ENCODE measurements at places on chromosomes 2 and 18. TPM values are rescaled to one million over a fixed set of nuclear protein-coding genes. Genes with fewer than 3 reads are reported as not detected.

- H3K4me3 ChIP-seq, result no peak overlapping the region
- no peak for DNase-seq
- no peak overlapping the region for H3K27ac ChIP-seq
- peaks cover 7% of the 10 kb centered on the region for H3K27me3 ChIP-seq
Measured at GRCh38 chr2:70391988-70392387, 90.1 kb upstream of the FAM136A start.

- peaks cover 9% of the 10 kb centered on the region for H3K4me1 ChIP-seq
- H3K27ac ChIP-seq, result no peak overlapping the region
- H3K36me3 ChIP-seq, result no peaks in the 10 kb centered on the region
- peaks cover 49% of the 10 kb centered on the region for H3K27me3 ChIP-seq
- DNase-seq, result no peak
Measured at GRCh38 chr18:55317864-55318263, 270.1 kb downstream of the TCF4 start.

- H3K4me1 ChIP-seq, result peaks cover 20% of the 10 kb centered on the region
- H3K27ac ChIP-seq, result no peak overlapping the region
Measured at GRCh38 chr2:96756788-96757476, 3.8 kb upstream of the CNNM4 start.

GRCh38 chr18:34915046-34915445, 126.2 kb upstream of the MAPRE2 start:
- no peaks in the 10 kb centered on the region for H3K36me3 ChIP-seq
- H3K4me1 ChIP-seq, result no peaks in the 10 kb centered on the region
- H3K4me3 ChIP-seq, result no peak overlapping the region
- H3K27ac ChIP-seq, result no peak overlapping the region
- DNase-seq, result no peak

GRCh38 chr2:46955764-46956163, 40.2 kb upstream of the MCFD2 start:
- no peak overlapping the region for H3K4me3 ChIP-seq
- peaks cover 7% of the 10 kb centered on the region for H3K4me1 ChIP-seq
- H3K27ac ChIP-seq, result peak overlapping the region; percentile 47
- no peak for DNase-seq
- no peaks in the 10 kb centered on the region for H3K27me3 ChIP-seq

The NEU4 gene
- 0.08 TPM for total RNA-seq

GRCh38 chr18:63261029-63261428, 58.5 kb downstream of the BCL2 start:
- peaks cover 61% of the 10 kb centered on the region for H3K36me3 ChIP-seq
- H3K4me3 ChIP-seq, result no peak overlapping the region
- no peak overlapping the region for H3K27ac ChIP-seq
- peaks cover 63% of the 10 kb centered on the region for H3K4me1 ChIP-seq
- no peak for DNase-seq

The CDK15 gene
- not detected for total RNA-seq

DNA sequence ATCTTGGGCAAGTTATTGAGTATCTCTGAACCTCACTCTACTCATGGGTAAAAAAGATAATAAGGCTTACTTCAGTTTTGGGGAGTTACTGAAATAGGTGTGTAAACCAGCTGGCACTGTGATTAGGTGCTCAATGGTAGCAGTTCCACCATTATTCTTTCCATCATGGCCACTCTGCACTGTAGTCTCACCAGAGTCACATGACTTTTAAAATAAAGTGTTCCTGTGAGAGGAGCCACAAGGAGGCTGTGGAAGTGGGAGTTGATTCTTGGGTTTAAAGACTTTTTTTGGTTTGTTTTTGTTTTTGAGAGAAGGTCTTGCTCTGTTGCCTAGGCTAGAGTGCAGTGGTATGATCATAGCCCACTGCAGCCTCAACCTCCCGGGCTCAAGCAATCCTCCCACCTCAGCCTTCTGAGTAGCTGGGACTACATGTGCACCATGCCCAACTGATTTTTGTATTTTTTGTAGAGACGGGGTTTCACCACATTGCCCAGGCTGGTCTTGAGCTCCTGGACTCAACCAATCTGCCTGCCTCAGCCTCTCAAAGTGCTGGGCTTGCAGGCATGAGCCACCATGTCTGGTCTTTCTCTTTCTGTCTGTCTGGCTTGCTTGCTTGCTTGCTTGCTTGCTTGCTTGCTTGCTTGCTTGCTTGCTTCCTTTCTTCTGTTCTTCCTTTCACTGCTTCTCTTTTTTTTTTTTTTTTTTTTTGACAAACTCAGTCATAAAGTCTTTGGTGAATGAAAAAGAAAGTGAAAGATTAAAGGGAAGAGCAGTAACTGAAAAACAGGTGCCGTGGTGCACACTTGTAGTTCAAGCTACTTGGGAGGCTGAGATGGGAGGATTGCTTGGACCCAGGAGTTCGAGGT, 21.2 kb upstream of the ACVR1 start:
- peak overlapping the region; percentile 97 for H3K27ac ChIP-seq
- peak overlapping the region; percentile 82 for H3K4me3 ChIP-seq
- H3K36me3 ChIP-seq, result peaks cover 8% of the 10 kb centered on the region
- H3K4me1 ChIP-seq, result peaks cover 71% of the 10 kb centered on the region

- no peaks in the 10 kb centered on the region for H3K36me3 ChIP-seq
- H3K4me1 ChIP-seq, result peaks cover 3% of the 10 kb centered on the region
- no peak overlapping the region for H3K4me3 ChIP-seq
- H3K27me3 ChIP-seq, result no peaks in the 10 kb centered on the region
Measured at GRCh38 chr2:130985206-130985780, 108.0 kb downstream of the FAM168B start.

DNA sequence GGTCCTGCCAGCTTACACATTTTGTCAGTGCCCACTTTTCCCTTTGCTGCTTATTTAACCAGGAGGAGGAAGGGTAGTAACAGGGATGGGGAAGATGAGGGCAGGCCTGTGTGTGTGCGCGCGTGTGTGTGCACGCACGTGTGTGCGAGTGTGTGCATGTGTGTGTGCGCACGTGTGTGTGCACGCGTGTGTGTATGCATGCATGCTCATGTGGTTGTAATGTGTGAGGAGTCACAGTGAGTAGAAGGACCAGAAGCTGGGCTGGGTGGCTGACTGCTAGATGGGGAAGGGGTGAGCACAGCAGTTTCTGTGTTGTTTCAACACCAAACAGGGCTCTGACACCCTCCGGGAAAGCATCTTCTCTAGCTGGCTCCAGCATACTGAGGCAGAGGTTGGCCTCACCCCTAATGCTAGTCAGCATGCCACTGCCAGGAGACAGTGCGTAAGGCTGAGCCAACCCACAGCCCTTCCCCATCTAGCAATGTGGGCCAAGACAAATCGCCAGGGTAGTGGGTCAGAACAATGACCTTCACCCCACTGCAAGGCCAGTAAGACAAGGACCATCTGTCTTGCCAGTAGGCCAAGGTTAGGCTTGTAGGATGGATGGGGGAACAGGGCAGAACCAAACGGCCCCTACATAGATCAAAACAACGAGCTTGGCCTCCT, 218.7 kb upstream of the SMAD2 start:
- H3K4me3 ChIP-seq, result no peak overlapping the region
- no peak for DNase-seq
- H3K27me3 ChIP-seq, result no peaks in the 10 kb centered on the region
- H3K27ac ChIP-seq, result no peak overlapping the region

- H3K36me3 ChIP-seq, result no peaks in the 10 kb centered on the region
- no peaks in the 10 kb centered on the region for H3K27me3 ChIP-seq
Measured at GRCh38 chr18:49976795-49977560, 163.6 kb upstream of the ACAA2 start.

The REG3A gene
- not detected for total RNA-seq

The FHOD3 gene
- not detected for total RNA-seq

The DAW1 gene
- not detected for total RNA-seq

DNA sequence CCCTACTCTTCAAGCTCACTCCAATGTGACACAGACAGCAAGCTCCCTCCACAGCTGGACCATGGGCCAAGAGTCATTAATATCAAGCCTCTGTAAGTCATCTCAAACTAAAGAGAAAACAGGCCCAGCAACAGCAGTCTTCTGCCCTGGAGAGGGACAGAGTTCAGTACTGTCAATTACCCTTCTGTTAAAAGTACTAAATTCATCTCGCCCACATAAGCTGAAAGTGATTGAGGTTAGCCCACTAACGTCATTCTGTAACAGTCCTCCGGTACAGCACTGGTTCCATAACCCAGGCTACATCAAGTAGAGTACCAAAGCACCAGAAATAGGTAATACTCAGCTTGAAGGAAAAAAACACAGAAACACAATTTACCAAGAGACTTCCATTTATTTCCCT, 25.9 kb downstream of the THADA start:
- peak overlapping the region; percentile 14 for H3K27ac ChIP-seq
- no peak overlapping the region for H3K4me3 ChIP-seq
- no peak for DNase-seq

DNA sequence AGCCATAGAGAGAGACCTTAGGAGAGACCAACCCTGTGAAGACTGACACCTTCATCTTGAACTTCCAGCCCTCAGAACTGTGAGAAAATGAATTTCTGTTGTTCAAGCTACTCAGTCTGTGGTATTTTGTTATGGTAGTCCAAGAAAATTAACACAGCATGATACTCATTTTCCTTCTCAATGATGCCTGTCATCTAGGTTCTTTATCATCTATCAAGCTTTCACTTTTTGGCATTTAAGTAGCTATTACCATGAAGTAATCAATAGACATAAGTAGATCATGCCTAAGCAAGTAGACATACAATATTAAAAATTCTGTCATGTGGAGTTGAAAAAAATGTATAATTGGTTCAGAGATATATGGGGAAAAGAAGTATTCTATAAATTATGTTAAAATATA, 444.7 kb downstream of the THSD7B start:
- DNase-seq, result no peak
- H3K27me3 ChIP-seq, result no peaks in the 10 kb centered on the region
- H3K4me1 ChIP-seq, result no peaks in the 10 kb centered on the region
- no peak overlapping the region for H3K4me3 ChIP-seq
- no peaks in the 10 kb centered on the region for H3K36me3 ChIP-seq

DNA sequence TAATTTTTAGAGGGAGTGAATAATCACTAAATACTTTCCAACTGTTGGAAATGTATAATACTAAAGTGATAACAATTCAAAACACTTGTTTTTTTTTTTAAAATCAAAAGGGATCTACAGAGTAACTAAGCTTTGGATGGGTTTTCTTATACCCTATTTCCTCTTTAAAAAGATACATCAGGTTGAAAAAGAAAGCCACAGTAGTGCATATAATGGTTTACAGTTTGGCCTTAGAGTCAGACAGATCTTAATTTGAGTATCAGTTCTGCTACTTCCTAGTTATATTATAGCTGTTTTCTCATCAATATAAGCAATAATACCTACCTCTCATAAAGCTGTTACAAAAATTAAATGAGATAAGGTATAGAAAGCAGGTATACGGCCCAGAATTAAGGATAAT, 28.5 kb downstream of the PSME4 start:
- DNase-seq, result no peak
- H3K27ac ChIP-seq, result no peak overlapping the region
- H3K4me1 ChIP-seq, result peaks cover 21% of the 10 kb centered on the region
- H3K4me3 ChIP-seq, result no peak overlapping the region

The HTRA2 gene
- total RNA-seq, result 56.8 TPM

- DNase-seq, result no peak
- no peak overlapping the region for H3K27ac ChIP-seq
- H3K4me1 ChIP-seq, result no peaks in the 10 kb centered on the region
- no peaks in the 10 kb centered on the region for H3K36me3 ChIP-seq
- H3K4me3 ChIP-seq, result peak overlapping the region; percentile 2
- peaks cover 9% of the 10 kb centered on the region for H3K27me3 ChIP-seq
Measured at GRCh38 chr2:64859312-64860212, 129.6 kb upstream of the SLC1A4 start.

The SCN1A gene
- total RNA-seq, result not detected

DNA sequence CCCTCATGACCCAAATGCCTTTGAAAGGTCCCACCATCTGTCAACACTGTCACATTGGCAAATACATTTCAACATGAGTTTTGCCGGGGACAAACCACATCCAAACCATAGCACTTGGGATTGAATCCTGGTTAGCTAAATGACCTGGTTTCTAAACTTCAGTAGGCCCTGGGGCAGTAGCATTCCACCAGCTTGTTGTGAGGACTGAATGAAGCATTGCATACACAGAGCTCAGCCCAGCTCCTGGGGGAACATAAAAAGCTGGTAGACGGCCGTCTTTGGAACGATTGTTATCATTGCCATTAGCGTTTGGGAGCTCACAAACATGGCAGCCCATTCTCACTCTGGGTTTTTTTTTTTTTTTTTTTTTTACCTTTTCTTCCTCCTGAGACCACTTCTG, 57.5 kb upstream of the CXCR4 start:
- peaks cover 17% of the 10 kb centered on the region for H3K4me1 ChIP-seq
- H3K27me3 ChIP-seq, result no peaks in the 10 kb centered on the region
- H3K36me3 ChIP-seq, result peaks cover 4% of the 10 kb centered on the region
- H3K4me3 ChIP-seq, result no peak overlapping the region
- no peak overlapping the region for H3K27ac ChIP-seq

DNA sequence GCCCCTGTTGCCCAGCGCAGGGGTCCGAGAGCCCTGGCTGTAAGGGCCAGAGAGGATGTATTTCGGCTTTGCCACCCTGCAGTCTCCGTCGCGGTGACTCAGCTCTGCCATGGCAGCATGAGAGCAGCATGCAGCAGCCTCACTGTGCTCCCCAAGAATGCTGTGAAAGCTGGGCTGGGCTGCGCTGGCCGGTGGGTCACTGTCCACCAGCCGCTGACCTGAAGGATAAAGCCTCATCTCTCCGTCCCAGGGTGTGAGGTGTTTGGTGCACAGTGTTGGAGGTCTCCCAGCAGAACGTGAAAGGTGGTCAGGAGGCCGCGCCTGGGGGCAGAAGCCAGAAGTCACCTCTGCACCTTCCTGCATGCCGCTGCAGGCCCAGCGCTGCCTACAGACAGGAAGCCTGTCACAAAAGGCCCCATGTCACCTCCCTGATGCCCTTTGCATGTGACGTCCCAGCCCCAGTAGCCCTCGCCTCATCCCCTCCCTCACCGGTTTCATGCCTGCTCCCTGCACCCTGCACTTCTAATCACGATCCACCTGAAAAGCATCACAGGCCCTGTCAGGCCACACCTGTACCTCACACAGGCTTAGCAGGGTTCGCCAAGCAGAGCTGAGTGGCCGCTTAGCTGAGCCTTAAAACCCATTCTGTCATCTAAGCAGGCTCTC, 342.1 kb downstream of the EIPR1 start:
- H3K4me3 ChIP-seq, result no peak overlapping the region
- H3K27ac ChIP-seq, result no peak overlapping the region
- H3K27me3 ChIP-seq, result no peaks in the 10 kb centered on the region
- no peaks in the 10 kb centered on the region for H3K4me1 ChIP-seq

The CIB4 gene
- total RNA-seq, result not detected

DNA sequence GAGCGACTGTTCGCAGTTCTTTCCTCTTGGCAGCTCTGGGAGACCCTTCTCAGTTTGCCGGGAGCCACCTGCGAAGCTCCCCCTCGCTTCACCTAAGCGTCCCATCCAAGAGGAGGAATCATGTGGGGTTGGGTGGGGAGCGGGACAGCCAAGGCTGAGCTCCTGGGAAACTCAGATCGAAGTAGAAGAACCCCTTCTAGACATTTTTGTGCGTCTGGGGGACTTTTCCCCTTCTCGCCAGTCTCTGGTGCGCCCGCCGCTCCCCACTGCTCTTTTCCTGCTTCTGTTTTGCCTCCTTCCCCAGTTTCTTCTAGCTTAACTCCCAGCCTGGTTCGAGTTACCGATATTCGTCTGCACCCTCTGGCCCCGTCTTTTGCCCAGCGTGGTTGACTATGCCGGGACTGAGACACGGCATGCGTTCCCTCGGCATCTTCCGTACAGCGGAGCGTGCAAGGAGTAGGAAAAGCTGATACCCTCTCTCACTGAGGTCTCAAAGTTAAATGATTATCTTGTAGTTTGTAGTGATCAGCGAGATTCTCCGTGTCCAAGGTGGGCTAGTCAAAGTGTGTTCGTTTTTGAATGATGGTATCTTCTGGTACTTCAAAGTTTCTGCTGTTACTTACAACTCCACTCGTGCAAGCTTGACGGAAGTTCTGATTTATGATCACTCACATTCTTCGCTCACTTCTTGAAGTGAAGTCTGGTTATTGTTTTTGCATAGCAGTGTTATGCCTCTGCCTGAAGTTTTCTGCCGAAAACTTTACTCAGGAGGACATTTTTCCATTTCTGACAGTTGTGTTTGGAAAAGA, 664 bp downstream of the CAMKMT start:
- H3K4me3 ChIP-seq, result peak overlapping the region; percentile 99
- peaks cover 45% of the 10 kb centered on the region for H3K4me1 ChIP-seq
- no peaks in the 10 kb centered on the region for H3K27me3 ChIP-seq

The CYP27A1 gene
- total RNA-seq, result not detected
